ENCODE measurements at places on chromosomes 7 and 10.
A peak's percentile ranks its signal among the peaks of the same experiment; 100 is the strongest.

DNA sequence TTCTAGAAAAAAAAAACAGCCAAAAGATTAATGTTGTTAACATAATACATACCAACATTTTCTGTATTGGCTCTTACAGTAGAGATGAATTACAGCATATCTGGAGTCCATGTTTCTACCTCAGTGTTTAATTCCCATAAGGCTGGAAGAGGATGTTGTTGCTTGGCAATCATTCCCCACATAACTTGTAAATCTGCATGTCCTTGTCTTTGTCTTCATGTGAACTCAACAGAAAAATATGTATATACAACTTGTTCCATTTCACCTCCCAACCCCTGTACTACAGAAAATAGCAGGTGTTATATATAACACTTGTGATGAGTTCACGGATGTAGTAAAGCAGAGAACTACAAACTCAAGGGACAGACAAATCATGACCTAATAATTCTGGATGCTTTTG, 160.9 kb upstream of the SEMA3C start:
- DNase-seq = no peak

GRCh38 chr10:31304291-31304970, 14.6 kb upstream of the ZEB1 start:
- no peak for DNase-seq

DNA sequence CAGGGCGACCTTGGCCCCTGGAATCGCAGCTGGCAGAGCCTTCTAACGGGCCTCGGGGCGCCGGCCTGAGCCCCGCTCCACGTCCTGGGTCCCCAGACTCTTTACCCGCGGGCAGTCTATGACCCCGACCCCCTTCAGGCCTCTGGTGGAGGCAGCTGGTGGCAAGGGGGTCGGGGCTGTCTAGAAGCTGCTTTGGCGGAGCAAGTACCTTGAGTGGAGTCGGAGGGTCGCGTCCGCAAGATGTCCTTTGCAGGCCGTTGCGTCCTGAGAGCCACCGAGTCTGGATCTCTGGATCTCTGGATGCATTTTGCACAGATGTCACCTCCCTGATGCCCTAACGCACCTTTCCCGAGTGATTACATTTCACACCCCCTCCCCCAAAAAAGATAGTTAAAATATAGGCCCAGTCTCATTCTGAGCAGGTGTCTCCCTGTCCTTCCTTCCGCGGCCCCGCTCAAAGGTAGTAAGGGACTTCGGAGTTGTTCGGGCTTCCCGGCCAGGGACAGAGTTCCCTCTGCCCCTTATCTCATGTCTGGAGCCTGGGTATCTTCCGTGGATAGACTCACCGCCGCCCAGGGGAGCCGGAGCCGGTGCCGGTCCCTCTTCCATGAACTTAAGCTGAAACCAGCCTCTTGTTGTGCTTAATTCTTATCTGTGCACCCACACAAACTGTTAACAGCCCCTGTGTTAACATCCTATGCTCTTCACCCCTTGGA, 457 bp downstream of the ACADSB start:
- DNase-seq = peak; percentile 4

- DNase-seq = no peak
These were observed 196.2 kb downstream of the TAX1BP1 start for GRCh38 chr7:27936047-27936767.

GRCh38 chr10:17025444-17026295, 103.9 kb downstream of the CUBN start:
- no peak for DNase-seq
